IPS DF 6.9 (cell line): ENCODE measurements at places on chromosomes 7 and 10.

DNA sequence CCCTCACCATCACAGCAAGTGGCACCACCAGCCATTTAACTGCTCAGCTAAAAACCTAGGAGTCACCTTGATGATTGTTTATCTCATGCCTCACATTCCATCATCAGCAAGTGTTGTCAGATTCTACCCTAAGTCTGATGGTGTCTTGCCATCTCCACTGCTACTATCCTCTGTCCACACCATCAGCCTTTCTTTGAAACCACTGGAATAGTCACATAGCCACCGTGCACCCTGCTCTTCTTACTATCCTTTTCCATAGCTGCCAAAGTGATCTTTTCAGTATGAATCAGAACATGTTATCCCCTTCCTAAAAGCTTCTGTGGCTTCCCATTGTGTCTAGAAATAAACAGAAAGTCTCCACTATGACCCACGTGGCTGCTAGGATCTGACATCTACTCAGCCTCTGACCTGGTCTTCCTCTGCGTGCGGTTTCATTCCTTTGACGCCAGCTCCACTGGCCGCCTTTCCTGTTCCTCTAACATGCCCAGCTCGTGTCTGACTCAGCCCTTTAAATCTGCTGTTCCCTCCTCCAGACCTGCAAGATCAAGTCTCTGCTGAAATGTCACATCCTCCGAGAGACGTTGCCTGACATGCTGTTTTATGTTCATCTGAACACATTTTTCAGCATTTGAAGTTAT, 16.5 kb upstream of the CHN2 start:
- no peak for DNase-seq

DNA sequence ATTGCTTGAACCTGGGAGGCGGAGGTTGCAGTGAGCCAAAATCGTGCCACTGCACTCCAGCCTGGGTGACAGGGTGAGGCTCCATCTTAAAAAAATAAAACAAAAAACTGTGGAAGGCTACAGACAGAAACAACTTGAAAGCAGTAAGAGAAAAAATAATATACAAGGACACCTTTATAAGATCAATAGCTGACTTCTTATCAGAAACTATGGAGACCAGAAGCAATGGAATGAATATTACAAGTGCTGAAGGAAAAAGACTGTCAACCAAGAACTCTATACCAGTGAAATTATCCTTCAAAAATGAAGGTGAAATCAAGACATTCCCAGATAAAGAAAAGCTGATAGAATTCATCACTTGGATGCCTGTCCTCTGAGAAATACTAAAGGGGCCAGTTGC, 49.0 kb downstream of the RBAK start:
- DNase-seq = no peak

GRCh38 chr7:77331938-77332695, 84.0 kb downstream of the GSAP start:
- peak; percentile 45 for DNase-seq

GRCh38 chr7:12674053-12674452, 13.4 kb upstream of the ARL4A start:
- no peak for DNase-seq

DNA sequence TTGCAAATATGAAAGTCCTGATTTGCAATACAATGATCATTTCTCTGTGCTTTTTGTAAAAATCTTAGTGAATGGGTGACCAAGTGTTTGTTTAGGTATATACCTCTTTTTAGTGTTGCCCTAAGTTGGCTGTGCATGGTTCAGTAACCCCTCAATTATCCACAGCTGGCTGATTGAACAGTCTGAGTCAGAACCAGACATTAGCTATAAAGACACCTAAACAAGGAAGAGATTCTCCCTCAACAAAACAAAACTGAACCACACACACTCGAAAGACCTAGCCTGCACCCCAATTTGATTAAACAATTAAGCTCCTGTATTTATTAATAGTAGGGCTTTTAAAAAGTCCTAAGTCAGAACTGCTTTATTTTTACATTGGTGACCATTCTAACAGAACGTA, 2.8 kb downstream of the RSBN1L start:
- DNase-seq = no peak

- no peak for DNase-seq
These were observed 112.5 kb upstream of the ANKRD1 start for GRCh38 chr10:91033324-91033950.

- no peak for DNase-seq
These were observed 87.6 kb downstream of the XRCC2 start for GRCh38 chr7:152588350-152588749.

- DNase-seq = no peak
These were observed 162.0 kb upstream of the MGMT start for GRCh38 chr10:129305046-129305445.

GRCh38 chr10:47294501-47294900, 5.5 kb upstream of the GDF10 start:
- no peak for DNase-seq

- DNase-seq = no peak
These were observed 611.5 kb upstream of the DPP6 start for GRCh38 chr7:153440715-153441114.

- no peak for DNase-seq
These were observed 34.8 kb downstream of the KLF6 start for GRCh38 chr10:3750006-3750816.

DNA sequence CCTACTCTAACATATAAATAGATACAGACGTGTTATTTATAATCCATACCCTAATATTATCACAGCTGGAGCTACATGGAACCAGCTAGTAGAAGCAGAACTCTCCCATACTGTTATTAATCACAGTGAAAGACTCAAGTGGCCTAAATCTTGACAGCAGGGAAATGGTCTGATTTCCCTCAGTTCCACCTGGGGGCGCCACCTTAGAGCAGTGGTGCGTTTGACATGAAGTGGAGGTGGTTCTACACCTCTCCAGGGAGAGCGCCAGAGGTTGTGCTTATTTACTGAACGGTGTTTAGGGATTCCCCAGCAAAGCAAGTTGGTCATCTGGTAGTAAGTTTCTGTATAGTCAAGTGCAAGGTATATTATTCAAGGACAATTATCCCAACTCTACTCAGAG, 17.6 kb downstream of the DNTT start:
- DNase-seq = no peak

DNA sequence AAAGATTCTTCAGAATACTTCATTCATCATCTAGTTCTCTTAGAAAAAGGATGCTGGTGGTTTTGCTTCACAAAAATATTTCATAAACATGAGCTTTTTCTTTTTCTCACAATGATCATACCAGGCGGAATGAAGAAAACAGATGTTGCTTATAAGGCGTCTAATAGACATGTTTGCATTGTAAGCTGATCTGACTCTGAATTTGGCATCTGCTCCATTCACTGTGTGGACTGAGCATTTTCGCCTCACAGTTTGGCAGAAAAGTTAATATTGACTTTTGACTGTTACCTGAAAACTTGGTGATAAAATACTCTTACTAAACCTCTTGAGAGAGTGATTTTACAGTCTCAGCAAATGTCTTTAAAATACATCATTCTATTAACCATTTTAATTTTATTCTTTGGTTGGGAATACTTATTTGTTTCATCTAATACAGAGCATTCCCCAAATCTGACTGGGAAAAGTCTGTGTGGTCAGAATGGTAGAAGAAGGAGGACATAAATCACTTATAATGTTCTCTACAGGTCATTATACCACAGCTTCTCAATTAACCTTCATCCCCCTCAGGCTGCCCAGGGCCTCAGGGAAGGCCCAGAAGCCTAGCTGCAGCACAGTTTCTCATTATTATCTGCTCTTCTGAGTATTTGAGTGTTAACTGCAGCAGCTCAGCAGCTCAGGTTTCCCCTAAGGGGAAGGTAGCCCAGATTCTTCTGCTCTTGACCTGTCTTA, 121.6 kb upstream of the KAT6B start:
- DNase-seq = no peak

GRCh38 chr7:94030634-94031033, 26.5 kb upstream of the BET1 start:
- no peak for DNase-seq

DNA sequence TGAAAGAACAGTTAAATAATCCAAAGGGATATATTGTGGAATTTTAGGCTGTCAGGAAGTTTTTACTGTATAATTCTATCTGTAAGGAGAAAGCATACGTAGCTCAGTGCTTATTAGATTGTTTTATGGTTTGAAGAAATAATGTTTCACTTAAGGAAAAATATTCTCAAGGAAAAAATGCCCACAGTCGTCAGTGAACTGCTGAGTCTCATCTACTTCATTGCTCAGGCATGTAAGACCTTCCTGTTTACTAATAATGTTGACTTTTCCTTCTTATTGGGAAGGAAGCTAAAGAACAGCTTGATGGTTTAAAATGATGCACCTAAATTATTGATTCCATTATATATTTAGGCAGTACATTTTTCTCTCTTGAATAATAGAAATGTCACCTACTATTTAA, 304.2 kb downstream of the SDK1 start:
- no peak for DNase-seq

GRCh38 chr7:95404316-95404865, 8.2 kb upstream of the PON3 start:
- DNase-seq = no peak
